ENCODE measurements at places on chromosomes 3 and 15.

GRCh38 chr3:14322667-14323295, 79.6 kb upstream of the SLC6A6 start:
- DNase-seq = no peak

- DNase-seq = no peak
Observed at GRCh38 chr15:42371096-42371495, 11.8 kb downstream of the CAPN3 start.

DNA sequence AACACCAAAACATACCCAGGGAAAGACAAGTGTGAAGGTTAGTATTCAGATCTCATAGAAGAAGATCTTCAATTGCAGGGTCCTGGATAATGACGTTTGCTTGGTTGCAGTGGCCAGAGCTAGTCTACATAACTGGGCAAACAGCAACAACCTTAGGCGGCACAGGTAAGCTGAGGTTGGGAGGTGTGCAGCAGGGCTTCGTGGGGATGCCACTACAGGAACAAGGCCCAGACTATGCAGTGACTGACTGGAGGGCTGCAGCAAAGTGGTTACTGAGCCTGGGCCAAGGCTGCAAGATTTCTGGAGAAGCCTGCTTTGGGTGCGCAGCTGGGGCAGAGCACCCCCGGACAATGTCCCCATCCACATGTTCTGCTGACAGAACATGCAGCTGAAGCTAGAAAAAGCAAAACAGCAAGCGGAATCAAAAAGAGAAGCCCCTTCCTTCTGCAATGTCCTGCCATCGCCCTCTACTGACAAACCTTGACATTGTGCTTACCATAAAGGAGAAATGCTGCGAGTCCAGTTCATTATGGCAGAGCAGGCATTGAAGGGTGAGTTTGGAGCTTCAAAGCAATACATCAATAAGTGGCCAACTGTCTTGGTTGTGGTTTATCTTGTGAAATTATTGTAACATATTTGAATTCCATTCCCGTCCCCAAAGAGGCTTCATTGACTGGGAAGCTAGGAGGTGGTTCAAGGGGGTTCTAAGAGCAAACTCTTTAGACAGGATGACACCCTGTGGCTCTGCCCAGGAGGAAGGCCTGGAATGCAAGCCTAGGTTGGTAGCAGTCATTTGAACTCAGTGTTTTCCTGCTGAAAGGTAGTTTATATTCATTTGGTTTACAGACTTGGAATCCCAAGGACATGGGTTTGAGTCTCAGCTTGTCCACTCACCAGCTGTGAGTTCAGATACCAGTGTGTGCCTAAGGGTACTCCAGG, 217.0 kb downstream of the PDCD6IP start:
- no peak for DNase-seq

- no peak for DNase-seq
Observed at GRCh38 chr3:115072265-115073021, 74.6 kb downstream of the ZBTB20 start.

DNA sequence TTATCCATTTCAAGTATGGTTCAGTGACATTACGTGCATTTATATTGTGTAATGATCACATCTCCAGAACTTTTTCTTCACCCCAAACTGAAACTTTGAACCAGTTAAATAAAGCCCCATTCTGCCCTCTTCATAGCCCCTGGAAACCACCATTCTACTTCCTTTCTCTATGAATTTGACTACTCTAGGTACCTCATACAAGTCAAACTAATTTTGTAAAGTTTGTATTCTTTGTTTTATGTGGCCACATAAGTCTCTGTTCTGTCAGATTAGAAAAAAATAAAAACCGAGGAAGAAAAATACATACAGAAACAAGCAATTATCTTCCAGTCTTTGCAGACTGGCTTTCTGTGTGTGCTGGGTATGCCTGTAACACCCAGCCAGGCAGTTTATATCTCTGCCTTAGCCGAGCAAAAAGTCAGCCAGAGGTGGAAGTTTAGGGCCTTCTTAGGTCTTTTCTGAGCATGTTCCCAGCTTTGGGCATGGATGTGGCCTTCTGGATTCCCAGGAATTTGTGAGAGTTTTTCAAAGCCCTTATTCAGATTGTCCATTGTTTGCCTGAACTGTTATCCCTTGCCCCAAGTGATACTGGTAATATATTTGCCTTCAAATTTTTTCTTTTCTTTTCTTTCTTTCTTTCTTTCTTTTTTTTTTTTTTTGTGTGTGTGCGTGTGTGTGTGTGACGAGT, 6.0 kb upstream of the GRAMD1C start:
- no peak for DNase-seq

DNA sequence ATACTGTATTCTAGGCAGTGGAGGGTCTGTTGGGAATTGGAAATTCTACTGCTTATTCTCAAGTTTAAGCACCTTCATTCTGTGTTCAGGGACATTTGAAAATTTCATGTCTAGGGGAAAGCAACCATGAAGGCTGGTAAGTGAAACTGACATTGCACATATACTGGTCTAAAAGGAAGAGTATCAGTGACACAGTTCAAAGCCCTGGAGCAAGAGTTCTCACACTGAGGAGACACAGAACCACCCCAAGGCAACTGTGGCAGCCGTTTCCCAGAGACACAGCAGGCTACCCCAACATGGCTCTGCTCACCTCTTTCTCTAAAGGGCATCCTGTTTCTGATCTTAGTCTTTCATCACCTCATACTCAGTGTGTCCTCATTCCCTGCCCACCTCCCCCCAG, 67.5 kb downstream of the KCNMB2 start:
- no peak for DNase-seq

- DNase-seq = no peak
Observed at GRCh38 chr3:58188921-58189451, 21.8 kb downstream of the DNASE1L3 start.

GRCh38 chr3:133890037-133890436, 5.6 kb downstream of the RAB6B start:
- no peak for DNase-seq

DNA sequence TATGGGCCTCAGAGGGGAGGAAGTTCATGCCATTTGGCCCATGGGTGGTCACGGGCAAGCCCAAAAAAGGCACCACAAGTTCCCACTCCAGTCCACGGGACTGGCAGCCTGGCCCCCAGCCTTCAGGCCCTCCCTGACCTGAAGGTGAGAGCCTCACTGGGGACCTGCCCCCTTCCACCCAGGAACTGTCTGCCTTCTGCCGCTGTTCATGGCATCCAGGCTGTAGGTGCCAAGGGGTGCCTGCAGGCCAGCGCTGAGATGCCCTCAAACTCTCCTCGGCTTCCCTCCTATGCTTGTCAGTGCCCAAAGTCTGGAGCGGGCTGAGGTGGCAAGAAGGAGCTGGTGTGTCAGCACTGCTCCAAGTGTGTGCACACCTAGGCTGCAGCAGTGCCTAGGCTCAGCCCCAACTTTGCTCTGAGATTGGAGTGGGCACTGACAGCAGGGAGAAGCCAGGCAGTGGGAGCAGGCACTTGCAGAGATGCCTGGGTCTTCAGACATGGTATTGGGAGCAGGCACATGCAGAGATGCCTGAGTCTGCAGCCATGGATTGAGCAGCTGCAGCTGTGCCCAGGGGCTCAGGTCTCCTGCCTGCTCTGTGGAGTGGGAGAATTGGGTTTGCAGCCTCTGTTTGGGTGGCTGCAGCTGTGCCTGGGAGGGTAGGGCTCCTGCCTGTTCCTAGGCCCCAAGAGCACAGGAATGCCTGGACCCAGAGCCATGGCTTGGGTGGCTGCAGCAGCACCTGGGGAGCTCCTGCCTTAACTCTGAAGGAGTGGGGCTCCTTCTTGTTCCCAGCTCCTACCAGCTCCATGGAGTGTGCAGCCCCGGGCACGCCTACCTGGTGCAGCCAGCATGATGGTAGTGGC, 44.0 kb upstream of the PRR23C start:
- DNase-seq = no peak

GRCh38 chr15:44734839-44735481, 1.4 kb upstream of the TRIM69 start:
- DNase-seq = no peak

DNA sequence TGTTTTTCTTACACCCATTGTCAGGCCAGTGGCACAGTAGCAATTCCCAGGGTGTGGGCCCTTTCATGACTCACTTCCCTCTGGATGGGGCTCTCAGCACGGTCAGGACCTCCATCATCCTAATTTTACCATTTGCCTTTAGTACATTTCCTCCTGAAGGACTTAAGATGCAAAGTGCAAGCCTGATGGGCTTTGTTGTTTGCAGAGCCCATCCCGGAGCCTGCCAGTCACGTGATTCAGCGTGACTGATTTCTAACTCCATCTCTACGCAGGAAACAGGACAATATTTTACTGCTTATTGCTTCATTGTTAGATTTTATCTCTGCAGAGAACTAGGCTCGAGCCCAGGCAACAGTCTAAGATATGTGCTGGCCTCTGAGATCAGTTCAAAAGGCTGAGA, 223.7 kb downstream of the PDZRN3 start:
- no peak for DNase-seq

Measured in stimulated activated naive CD8-positive, alpha-beta T cell treated with anti-CD3 and anti-CD28 coated beads, Interleukin-15, Interleukin-2, amounts not matched to agents 100 U/mL and 50 U/mL, for 24 hours (primary cell).